ENCODE measurements at places on chromosomes 5 and 9.

DNA sequence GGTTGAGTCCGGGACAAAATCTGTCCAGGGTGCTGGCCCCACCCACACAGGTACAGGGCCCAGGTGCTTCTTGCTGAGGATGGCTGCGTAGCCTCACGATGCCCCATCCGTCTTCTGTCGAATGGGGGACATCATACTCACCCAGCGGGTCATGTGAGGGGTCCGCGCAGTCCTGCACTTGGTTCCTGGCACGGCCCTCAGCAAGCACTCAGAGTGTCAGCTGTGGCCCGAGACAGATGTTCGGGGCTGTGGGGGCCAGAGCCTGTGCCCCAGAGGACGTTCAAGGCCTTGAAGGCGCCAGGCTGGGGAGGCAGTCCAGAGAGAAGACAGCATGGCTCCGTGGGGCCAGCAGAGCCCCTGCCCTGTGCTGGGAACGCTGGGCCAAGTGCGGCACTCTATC, 27.8 kb downstream of the NR5A1 start:
- DNase-seq, result no peak

GRCh38 chr5:73522989-73523388, 24.7 kb downstream of the BTF3 start:
- no peak for DNase-seq

GRCh38 chr9:12394105-12394504, 299.1 kb upstream of the TYRP1 start:
- DNase-seq, result no peak

DNA sequence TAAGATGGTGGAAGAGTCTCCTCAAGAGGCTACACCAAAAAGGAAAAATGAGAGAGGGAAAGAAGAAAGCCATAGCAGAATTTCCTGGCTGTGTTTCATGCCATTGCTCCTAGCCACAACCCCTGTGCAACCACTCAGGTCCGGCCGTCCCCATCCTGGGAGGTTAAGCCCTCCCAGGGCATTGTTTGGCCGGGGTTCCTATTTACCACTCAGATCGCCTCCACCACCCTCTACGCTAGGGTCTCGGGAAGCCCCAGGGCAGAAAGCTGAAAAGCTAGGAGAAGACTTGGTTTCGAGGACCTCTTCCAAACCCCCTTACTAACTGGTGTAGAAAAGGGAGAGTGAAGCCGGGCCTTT, 715 bp downstream of the RC3H2 start:
- peak; percentile 72 for DNase-seq
